CD4-positive, alpha-beta T cell treated with Interleukin-6 for 4 hours (primary cell): ENCODE measurements at places on chromosomes 3 and 15.

DNA sequence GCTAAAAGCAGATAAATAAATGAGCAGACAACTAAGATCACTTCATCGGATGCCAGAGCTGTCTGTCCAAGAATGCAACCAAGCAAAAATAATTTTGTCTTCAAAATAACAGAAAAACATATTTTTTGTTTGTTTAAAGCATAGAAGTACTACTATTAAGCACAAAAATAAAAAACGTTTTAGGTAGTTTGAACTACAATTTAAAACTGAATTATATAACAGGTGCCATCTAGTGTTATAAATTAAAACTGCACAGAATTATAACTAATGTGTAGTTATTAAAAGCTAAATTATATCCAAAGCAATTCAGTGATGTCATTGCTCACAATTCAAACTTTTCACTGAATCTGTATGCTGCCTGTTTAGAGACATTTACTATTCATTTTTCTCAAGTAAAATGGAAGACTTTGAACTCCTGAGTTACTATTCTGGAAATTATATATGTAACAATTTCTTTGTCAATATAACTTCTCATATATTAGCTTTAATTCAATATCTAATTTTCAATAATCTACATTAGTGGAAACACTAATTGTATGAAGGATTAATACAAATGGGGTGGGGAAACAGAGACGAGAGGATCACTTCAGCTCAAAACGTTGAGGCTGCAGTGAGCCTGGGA, 29.5 kb downstream of the LINS1 start:
- no peak for DNase-seq

- no peak for DNase-seq
These were observed 259.8 kb upstream of the WNT5A start for GRCh38 chr3:55746808-55747413.

DNA sequence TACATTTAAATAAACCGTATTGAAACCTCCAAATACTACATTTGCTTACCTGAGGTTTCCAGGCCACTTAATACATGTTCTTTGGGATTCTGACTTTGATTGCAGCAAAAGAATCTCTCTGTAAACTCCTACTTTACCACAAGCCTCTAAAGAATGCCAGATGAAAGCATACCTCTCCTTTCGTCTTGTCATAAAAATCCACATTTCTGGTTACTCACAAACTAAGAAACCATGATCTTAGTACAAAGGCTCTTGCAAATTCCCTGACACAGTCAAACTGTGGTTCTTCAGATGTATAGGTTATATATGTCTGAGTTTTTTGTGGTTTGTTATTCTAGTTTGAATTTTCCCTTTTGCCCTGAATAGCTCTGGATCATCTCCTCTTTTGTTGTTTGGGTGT, 188.4 kb downstream of the RAP2B start:
- no peak for DNase-seq

GRCh38 chr3:72368331-72368975, 479.8 kb downstream of the SHQ1 start:
- no peak for DNase-seq

DNA sequence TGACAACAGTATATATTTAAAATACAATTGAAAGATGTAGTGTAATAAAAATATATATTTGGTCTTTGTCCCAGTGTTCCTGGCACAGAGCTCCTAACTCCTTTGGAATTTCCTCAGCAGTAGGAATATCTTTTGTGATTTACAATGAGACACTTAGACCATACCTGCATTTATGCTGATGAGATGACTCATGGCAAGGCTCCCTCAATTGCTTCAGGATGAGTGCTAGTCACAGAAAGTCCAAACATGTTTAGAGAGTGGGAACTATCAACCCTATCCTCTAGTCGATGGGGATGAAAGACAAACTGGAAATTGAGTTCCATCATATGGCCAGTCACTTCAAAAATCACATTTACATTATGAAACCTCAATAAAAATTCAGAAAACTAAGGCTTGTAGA, 588.3 kb upstream of the LMCD1 start:
- no peak for DNase-seq

GRCh38 chr3:41288785-41289184, 89.5 kb downstream of the CTNNB1 start:
- no peak for DNase-seq

GRCh38 chr15:71139241-71139640, 24.0 kb downstream of the THSD4 start:
- DNase-seq = no peak

DNA sequence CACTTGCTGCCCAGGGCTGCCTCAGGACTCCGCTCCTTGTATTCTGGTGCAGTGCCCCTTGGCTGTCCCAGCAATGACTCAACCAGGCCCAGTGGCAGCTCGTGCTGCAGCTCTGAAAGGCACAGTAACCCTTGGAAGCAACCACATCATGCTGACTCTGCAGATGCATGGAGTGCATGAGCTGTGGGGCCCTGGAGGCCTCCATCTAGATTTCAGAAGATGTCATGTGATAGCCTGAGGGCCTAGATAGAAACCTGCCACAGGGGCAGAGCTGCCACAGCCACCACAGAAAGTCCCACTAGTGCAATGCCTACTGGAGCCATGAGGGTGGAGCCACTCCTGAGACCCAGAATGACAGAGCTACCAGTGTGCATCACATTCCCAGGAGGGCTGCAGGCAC, 117.1 kb upstream of the SMAD3 start:
- no peak for DNase-seq

- no peak for DNase-seq
These were observed 138.4 kb downstream of the MOBP start for GRCh38 chr3:39605837-39606236.

GRCh38 chr3:58528629-58529028, 8.4 kb downstream of the ACOX2 start:
- DNase-seq = no peak

- DNase-seq = no peak
These were observed 238.3 kb upstream of the ATP10A start for GRCh38 chr15:26101443-26101842.

GRCh38 chr3:45716790-45717336, 27.7 kb downstream of the SACM1L start:
- DNase-seq = no peak

DNA sequence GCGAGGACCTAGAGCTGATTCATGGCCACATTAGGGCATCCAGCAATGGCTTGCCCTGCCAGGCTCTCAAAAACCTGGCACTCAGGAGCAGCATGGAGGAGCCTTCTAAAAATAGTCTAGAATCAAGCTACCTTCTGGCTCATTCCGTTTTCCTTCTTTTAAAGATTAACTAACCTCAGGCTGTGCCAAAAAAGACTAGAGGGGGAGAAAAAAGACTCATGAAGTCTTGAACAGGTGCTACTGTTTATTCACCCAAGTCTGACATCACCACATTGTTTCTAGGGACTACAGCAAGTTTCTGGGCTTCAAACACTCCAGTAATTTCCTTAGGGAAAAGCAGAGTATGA, 125.8 kb downstream of the TNIK start:
- DNase-seq = no peak

DNA sequence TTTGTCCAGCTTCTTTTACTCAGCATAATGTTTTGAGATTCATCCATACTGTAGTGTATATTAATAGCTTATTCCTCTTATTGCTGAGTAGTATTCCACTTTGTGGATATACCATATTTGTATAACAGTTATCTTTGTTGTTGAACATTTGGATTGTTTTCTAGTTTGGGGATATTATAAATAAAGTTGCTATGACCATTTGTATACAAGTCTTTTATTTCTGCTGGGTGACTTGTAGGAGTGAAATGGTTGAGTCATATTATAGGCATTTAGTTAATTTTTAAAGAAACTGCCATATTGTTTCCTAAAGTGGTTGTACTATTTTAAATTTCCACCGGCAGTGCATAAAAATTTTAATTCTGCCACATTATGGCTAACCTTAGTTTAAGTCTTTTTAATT, 53.4 kb downstream of the RPL39L start:
- DNase-seq = no peak

DNA sequence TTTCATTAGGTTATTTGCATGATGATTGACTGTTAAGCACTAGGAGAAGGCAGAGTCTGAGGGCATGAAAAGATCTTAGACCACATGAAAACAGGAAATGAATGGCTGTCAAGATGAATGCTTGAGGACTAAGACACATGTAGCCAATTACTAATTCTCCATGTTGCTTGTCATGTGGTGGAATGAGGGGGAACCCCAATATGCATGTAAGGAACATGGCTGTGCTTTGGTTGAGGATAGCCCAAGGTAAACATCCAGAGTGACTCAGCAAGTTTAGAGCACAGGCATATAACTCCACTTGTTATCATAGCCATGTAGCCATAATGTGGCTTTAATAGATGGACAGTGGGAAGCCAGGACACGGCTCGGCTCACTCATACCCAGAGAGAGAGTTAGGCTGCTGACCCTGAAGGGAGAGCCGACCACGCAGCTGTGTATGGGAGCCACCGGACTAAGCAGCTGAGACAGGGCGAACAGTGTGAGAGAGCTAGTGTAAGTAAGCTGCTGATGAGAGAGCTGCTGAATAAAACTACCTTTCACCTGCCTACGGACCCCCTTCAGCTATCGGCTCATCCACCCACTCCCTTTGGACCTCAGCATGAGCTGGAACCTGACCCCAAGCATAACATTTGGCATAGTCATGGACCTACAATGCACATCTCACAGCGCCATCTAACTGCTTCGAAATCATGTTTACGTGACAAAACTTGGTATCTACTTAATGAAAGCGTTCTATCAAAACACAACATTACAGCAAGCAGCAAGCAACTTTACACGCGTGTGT, 37.6 kb downstream of the ANO10 start:
- DNase-seq = no peak

DNA sequence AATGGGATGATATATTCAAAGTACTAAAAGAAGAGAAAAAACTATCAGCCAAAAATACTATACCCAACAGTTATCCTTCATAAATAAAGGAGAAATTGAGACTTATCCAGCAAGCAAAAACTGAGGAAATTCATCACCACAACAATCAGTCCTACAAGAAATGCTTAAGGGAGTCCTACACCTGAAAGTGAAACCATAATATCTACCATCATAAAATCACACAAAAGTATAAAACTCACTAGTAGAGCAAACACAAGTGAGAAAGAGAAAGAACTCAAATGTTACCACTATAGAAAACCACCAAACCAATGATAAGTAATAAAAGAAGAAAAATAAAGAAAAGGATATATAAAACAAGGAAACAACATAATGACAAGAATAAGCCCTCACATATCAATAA, 103.6 kb upstream of the NEO1 start:
- no peak for DNase-seq

- no peak for DNase-seq
These were observed 334 bp upstream of the IGSF11 start for GRCh38 chr3:119035014-119035346.

DNA sequence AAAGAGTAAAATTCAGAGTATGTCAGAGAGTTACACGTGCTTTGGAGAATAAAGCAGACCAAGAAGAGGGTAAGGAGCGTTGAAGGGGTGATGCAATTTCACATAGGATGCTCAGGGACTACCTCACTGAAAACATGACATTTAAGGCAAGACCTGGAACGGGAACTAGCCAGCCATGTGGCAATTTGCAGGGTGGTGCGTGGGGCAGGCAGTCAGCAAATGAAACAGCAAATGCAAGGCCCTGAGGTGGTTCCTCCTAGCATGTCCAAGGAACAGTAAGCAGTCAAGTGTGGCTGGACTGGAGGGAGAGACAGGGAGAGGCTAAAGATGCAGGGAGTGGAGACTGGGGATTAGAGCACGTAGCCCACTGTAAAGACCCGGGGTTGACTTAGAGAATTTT, 146.1 kb upstream of the LPP start:
- no peak for DNase-seq

DNA sequence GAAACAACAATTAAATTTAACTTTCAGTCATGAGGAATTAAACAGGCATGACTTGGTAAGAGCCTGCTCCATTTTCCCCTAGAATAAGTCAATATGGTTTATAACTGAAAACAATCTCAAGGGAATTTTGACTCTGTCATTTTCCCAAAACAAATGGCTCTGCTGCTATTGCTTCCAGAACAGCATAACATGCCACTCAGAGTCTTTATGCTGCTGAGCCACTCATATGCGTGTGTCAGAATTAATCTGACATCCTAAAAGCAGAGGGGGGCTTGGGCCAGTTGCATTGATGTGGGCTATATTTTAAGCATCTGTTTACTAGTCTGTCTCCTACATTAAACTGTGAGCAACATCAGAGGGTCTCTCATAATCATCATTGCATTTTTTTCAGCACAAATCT, 111.1 kb upstream of the ABI3BP start:
- no peak for DNase-seq

- DNase-seq = no peak
These were observed 55.2 kb upstream of the CNTN6 start for GRCh38 chr3:1037631-1038030.

GRCh38 chr15:39960411-39960810, 26.5 kb downstream of the EIF2AK4 start:
- no peak for DNase-seq

GRCh38 chr3:124800511-124801258, 70.4 kb downstream of the UMPS start:
- no peak for DNase-seq

DNA sequence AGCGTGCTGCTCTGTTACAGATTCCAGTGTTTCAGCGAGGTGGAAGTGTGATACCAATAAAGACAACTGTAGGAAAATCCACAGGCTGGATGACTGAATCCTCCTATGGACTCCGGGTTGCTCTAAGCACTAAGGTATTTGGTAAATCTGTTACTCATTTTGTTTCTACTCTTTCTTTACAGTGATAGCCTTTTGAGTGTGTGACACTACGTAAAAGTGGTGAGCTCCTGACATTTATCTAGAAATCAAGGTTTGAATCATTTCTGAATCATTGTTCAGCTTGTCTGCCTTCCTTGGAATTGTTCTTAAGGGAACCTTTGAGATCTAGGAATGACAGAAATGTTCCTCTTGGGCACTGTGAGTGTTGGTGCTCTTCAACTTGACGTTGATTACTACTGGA, 11.2 kb upstream of the CAPN3 start:
- DNase-seq = no peak

GRCh38 chr15:65373163-65373651, 4.6 kb downstream of the IGDCC3 start:
- DNase-seq = no peak

DNA sequence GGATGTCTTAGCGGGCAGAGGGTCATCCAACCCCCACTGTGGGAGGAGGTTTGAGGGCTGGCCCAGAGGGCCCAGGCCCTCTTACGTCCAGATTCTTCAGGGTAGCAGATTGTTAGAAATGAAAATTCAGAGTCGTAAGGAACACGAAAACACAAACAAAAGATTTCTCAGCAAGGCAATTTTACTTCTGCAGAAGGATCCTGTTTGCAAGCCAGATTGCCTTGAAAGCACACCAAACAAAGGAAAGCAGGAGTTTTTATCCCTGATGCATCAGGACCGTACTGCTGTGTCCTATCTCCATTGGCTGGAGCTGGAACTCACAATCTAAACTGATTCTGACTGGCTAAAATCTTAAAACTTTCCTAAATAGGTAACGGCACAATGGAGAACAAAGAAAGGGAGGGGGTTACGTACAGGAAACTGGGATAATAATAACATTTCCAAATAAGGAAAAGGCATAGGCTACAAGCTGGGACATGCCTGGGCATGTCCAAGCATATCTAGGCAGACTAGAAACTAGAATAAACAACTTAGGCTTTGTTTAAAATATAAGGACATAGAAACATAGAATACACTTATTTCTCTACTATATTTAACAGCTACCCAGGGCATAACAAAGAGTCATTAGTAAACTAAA, 97.3 kb upstream of the C2CD4B start:
- no peak for DNase-seq
